ENCODE measurements at places on chromosomes 5 and 9.

- H3K4me1 ChIP-seq, result peaks cover 9% of the 10 kb centered on the region
- no peak for DNase-seq
- H3K27me3 ChIP-seq, result no peaks in the 10 kb centered on the region
- H3K4me3 ChIP-seq, result no peak within 1 kb of the TSS
- peak within 1 kb of the TSS; percentile 57 for H3K27ac ChIP-seq
Measured at GRCh38 chr9:127877566-127877998, at the start of gene AK1. Gene AK1 (minus strand): TSS chr9:127877675. CDS start chr9:127874617, 3,058 bp downstream.

DNA sequence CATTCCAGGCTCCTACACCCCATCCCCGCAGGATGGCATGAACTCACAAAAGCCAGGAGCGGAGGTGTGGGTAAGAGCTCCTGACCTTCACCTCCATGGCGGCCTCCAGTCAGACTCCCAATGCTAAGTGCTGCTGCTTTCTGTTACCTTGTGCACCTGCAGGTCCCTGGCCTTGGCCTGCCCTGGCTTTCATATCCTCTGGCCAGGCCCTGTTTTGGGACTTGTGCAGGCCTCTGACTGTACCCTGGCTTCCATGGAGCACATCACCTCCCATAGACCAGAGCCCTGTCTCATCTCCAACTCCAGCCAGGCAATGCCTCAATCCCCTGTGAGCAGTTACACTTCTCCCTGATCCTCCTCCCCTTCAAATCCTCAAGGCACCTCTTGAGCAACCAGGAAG lies 124.5 kb downstream of the MED10 start:
- no peaks in the 10 kb centered on the region for H3K36me3 ChIP-seq
- DNase-seq, result no peak
- no peak overlapping the region for H3K4me3 ChIP-seq
- H3K27me3 ChIP-seq, result peaks cover 57% of the 10 kb centered on the region
- no peaks in the 10 kb centered on the region for H3K4me1 ChIP-seq

DNA sequence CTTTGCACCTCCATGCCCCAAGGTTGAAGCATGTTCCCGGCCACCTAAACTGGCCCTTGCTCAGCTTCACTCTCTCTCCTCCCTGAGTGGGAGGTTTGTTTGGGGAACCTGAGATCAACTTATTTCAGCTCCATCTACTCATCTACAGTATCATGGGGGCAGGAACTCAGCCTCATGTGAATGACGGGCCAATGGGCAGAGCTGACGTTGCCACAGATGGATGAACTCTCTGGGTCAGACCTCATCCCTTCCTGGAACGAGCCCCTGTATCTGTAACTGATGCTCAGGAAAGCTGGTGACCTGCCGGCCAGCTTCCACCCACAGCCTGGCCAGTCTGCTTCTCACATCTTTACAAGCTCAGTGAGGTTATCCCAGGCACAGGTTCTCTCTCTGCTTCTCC lies 369.6 kb downstream of the IRX2 start:
- no peaks in the 10 kb centered on the region for H3K27me3 ChIP-seq
- no peaks in the 10 kb centered on the region for H3K36me3 ChIP-seq
- no peak for DNase-seq

DNA sequence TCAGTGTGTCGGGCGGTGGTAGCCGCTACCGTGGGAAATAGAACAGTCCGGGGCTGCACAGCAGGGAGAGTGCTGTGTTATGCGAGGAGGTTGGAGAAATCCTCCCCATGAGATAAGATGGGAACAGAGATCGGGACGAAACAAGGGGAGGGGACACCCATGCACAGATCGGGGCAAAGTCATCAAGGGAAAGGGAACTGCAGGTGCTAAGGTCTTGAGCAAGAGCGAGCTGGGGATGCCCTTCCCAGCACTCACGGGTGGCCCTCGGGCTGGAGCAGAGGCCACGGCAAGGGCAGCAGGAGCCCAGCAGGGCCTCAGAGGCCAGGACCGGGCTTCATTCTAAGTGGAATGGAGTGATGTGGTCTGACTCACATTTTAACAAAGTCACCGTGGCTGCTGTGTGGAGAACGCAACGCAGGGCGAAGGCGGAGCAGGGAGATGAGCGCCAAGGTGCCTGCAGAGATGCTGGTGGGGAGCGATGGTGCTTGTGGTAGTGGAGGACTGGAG lies 7.7 kb downstream of the IL13 start:
- H3K36me3 ChIP-seq, result peaks cover 12% of the 10 kb centered on the region
- H3K27me3 ChIP-seq, result no peaks in the 10 kb centered on the region
- no peak overlapping the region for H3K4me3 ChIP-seq
- H3K4me1 ChIP-seq, result peaks cover 43% of the 10 kb centered on the region
- no peak for DNase-seq
- no peak overlapping the region for H3K27ac ChIP-seq

DNA sequence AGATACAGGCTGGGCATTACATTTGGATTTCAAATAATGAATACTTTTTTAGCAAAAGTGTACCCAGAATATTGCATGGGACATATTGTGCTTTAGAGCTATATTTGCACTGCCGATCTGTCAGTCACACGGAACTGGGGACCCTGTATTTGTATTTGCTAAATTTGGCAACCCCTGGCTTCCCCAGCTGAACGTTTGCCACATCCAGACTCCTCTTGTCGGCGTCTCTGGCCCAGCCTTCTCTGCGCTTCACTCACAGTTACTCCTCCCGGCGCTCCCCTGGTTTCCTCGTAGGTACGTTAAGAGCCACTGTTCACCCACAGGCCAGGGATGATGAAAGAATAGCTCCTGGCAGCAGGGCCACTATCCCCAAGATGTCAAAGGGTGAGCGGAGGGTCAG lies 58.7 kb downstream of the NSUN2 start:
- H3K4me1 ChIP-seq, result no peaks in the 10 kb centered on the region
- H3K4me3 ChIP-seq, result no peak overlapping the region
- peaks cover 56% of the 10 kb centered on the region for H3K27me3 ChIP-seq
- H3K36me3 ChIP-seq, result no peaks in the 10 kb centered on the region
- H3K27ac ChIP-seq, result no peak overlapping the region
- no peak for DNase-seq

DNA sequence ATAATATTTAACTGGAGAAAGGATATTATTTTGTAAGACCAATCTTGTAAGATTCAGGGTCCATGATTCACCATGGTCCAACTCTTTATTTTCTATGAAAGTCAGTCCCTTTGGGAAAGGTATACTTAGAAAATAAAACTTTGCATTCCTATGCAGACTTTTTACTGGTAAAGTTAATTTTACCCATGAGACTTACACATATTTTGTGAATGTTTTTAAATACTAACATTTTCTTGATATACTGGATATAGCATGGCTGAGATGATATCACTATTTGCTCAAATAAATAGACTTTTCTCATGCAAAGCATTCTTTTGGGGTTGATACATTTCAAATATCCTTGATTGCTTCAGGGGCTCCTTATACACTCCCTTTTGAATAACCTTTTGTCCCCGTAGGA lies 512.1 kb downstream of the MAN2A1 start:
- no peaks in the 10 kb centered on the region for H3K4me1 ChIP-seq
- H3K36me3 ChIP-seq, result no peaks in the 10 kb centered on the region
- no peak overlapping the region for H3K4me3 ChIP-seq
- H3K27ac ChIP-seq, result no peak overlapping the region

DNA sequence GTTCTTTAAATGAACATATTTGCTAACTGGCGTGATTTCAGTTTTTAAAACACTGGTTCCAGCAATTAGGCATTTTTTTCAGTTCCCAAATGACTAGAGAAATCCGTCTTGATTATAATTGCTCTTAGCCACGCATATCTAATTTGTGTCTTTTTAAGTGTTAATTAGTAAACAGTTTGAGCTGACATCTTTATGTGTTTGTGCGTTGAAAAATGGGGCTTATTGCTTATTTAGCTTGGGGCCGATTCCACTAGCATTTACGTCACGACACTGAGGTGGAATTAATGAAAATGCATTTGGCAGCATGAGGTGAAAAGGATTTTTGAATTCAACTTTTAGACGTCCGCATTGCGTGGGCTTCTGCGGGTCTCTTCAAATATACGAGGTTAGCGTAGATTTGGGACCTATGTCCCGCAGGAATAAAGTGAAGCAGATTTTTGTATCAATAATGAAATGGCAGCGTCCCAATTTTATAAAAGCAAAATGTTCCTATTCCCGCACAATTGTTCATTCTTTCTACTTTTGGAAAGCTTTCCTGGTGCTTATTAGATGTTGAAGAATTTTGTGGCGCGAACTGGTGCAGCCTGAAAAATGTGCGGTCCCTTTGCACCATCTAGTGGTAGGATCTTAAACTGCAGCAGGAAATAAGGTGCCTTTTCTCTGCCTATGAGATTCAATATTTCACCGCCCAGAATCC lies 122.7 kb upstream of the LMX1B start:
- no peak overlapping the region for H3K27ac ChIP-seq
- no peaks in the 10 kb centered on the region for H3K36me3 ChIP-seq
- peak; percentile 73 for DNase-seq
- H3K4me1 ChIP-seq, result peaks cover 4% of the 10 kb centered on the region
- H3K27me3 ChIP-seq, result no peaks in the 10 kb centered on the region
- no peak overlapping the region for H3K4me3 ChIP-seq

GRCh38 chr9:128208386-128208785 lies 5.2 kb downstream of the DNM1 start:
- H3K27ac ChIP-seq, result peak overlapping the region; percentile 72
- no peaks in the 10 kb centered on the region for H3K36me3 ChIP-seq
- no peak overlapping the region for H3K4me3 ChIP-seq
- DNase-seq, result no peak
- H3K27me3 ChIP-seq, result peaks cover 44% of the 10 kb centered on the region

DNA sequence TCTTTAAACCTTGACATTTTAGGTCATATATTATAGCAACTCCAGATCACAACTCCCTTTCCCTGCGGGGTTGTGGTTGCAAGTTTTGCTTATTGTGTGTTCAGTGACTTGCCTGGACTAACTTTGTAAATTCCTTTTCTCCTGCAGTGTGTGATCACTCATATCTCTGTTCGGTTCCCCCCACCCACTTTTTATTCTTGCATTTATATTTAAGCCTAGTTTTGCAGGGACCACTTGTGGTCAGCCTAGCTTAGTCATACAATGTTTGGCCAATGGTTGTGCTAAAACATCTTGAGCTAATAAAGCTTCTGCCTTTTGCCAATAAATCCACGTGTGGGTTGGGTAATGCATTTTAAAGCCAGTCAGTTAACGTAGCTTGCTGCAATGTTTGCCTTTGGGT lies 146.5 kb upstream of the IRX4 start:
- H3K36me3 ChIP-seq, result no peaks in the 10 kb centered on the region
- peaks cover 54% of the 10 kb centered on the region for H3K27me3 ChIP-seq
- H3K4me3 ChIP-seq, result no peak overlapping the region
- DNase-seq, result no peak
- H3K4me1 ChIP-seq, result no peaks in the 10 kb centered on the region

DNA sequence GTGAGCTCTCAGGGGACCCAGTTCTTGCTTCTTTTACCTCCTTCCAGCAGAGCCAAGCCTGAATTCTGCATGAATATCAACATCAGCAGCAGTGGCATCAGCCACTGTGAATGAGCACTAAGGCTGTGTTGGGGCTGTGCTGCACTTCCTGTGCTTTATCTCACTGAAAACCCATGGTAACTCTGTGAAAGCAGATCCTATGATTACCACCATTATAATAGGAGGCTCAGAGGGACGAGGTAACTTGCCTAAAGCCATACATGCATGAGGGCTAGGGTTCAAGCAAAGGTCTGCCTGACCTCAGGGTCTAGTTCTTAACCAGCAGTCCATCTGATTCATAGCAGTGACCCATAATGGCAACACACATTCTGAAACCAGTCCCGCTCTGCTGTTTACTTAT lies 60.5 kb upstream of the RAPGEF1 start:
- H3K4me1 ChIP-seq, result no peaks in the 10 kb centered on the region

DNA sequence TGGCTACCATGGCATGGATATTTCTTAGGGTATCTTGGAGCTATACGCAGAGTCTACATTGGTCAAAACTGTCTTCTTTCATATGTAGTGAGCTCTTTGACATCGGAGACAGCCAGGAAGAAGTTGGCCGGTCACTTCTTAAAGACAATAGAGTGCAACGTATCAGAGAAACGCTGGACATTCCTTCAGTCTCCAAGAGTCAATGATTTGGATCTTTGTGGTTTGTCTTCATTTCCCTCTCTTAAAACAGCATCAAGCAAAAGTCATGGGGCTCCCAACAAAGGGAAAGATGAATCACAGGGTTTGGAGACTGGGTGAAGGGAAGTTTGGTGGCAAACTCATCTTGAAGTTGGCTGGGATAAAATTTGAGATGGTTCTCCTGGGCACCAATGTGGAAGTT lies 320.1 kb downstream of the AGTPBP1 start:
- H3K27me3 ChIP-seq, result peaks cover 18% of the 10 kb centered on the region
- peaks cover 3% of the 10 kb centered on the region for H3K36me3 ChIP-seq
- H3K4me3 ChIP-seq, result no peak overlapping the region
- DNase-seq, result no peak
- peaks cover 8% of the 10 kb centered on the region for H3K4me1 ChIP-seq
- no peak overlapping the region for H3K27ac ChIP-seq

DNA sequence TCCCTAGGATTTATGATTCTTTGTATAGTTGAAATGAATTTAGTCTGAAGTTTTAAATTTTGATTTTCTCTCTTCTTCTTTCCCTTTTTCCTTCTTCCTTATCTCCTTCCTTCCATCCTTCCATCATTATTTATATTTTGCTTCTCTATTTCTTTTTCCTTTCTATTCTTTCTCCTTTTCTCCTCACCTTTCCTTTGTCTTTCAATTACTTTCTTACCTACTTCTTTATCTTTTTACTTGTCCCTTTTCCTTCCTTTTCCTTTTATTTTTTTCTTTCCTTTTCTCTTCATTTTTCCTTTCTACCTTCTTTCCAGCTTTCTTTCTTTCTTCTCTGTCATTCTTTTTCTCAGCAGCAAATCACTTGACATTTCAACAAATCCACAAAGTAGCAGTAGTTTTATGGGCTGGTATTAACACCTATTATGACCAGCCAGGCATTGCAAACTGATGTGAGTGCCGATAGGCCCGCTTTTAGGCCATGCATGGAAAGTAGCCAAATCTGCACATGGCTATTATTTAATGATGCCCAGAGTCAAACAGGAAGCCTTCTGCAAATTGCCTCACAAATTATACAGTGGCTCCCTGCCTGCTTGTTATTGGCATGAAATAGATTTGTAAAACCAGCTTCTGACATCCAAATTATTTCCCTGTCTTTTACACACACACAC lies 37.1 kb upstream of the NR3C1 start:
- H3K27ac ChIP-seq, result no peak overlapping the region
- peaks cover 15% of the 10 kb centered on the region for H3K4me1 ChIP-seq
- no peak for DNase-seq
- H3K27me3 ChIP-seq, result no peaks in the 10 kb centered on the region
- no peaks in the 10 kb centered on the region for H3K36me3 ChIP-seq

DNA sequence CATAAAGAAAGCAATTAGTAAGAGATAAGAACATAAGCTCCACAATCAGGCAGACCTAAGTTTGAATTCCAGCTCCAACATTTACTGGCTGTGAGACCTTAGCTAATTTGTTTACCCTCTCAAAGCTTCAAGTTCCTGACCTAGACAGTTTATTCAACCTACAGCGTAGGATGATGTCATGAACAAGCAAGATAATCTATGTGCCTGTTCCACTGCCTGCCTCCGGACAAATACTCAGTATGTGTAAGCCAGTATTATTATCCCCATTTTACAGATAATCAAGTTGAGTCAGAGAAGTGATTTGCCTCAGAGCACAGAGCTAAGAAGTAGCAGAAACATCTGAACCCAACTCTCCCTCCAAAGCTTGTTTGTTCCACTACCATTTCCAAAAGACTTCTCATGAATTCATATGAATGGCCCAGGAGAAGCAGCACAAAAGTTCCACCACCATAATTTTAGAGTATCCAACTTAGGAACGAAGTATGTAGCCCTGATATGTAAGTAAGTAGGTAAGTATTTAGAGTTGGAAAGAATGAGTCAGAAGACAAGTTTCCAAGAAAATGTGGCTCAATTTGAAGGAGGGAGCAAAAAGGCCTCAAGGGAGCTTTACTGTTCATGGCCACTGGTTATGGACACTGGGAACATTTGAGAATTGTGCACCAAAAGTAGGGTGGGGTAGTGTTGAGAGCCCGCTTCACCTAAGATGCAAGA lies 398.2 kb downstream of the NFIB start:
- H3K4me1 ChIP-seq, result no peaks in the 10 kb centered on the region
- H3K27ac ChIP-seq, result no peak overlapping the region
- DNase-seq, result no peak
- no peak overlapping the region for H3K4me3 ChIP-seq
- H3K36me3 ChIP-seq, result no peaks in the 10 kb centered on the region
